Amygdala (tissue), 56 donors: ENCODE measurements at places on chromosomes 12 and 14.

DNA sequence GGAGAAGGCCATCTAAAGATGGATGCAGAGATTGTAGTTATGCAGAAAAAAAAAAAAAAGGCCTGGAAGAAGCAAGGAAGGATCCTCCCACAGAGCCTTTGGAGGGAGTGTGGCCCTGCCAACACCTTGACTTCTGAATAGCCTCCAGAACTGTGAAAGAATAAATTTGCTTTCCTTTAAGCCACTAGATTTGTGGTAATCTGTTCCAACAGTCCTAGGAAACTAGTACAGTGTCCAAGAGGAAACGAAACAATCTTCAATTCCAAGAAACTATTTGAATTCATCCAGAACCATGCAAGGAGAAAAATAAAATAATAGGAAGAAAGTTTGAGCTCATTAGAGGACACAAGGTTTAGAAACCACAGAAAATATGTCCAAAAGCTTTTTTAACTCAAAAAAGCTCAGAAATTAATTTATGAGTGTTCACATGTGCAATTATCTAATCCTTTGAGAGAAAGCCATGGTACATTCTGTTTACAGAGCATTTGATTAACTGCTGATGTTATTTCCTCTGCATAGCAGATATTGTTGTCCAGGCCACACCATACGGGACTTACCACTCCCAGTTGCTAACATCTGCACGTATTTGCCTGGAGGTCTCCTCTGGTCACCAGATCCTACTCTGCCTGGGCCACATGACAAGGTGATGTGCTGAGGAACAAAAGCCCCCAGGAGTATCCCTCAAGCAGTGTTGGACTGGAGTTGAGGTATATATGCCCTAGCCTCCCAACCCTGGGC is 30.0 kb upstream of the STAB2 start:
- DNase-seq = no peak

DNA sequence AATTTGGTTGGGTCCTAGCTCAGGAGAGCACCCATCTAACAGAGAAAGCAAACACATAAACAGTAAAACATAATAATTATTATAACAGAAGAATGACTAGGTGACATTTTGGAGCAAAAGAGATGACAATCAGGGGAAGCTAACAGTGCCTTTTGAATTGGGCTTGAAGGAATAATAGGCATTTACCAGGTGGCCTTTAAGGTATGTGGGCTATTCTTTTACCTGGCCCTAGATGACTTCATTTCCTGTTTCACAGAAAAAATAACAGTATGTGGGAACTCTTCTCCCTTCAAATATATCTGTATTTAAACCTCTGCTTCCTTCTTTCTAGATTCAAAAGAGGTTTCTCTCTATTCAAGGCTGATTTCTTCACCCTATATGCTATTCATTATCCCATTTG is 3.8 kb downstream of the IRAK4 start:
- no peak for DNase-seq

- no peak for DNase-seq
These were observed 660 bp upstream of the MCRS1 start for GRCh38 chr12:49568442-49569162.

GRCh38 chr12:91183551-91183950 is 934 bp upstream of the DCN start:
- no peak for DNase-seq

GRCh38 chr14:61140872-61141271 is 140.3 kb downstream of the TMEM30B start:
- DNase-seq = no peak

GRCh38 chr12:6554168-6555017 is 1.4 kb downstream of the IFFO1 start:
- DNase-seq = peak; percentile 56

- DNase-seq = no peak
These were observed 18.2 kb upstream of the ITGA5 start for GRCh38 chr12:54437243-54437642.

GRCh38 chr12:49636979-49637755 is 13.8 kb downstream of the PRPF40B start:
- DNase-seq = peak; percentile 24
